ENCODE measurements at places on chromosomes 4 and X.
A peak's percentile ranks its signal among the peaks of the same experiment; 100 is the strongest.

DNA sequence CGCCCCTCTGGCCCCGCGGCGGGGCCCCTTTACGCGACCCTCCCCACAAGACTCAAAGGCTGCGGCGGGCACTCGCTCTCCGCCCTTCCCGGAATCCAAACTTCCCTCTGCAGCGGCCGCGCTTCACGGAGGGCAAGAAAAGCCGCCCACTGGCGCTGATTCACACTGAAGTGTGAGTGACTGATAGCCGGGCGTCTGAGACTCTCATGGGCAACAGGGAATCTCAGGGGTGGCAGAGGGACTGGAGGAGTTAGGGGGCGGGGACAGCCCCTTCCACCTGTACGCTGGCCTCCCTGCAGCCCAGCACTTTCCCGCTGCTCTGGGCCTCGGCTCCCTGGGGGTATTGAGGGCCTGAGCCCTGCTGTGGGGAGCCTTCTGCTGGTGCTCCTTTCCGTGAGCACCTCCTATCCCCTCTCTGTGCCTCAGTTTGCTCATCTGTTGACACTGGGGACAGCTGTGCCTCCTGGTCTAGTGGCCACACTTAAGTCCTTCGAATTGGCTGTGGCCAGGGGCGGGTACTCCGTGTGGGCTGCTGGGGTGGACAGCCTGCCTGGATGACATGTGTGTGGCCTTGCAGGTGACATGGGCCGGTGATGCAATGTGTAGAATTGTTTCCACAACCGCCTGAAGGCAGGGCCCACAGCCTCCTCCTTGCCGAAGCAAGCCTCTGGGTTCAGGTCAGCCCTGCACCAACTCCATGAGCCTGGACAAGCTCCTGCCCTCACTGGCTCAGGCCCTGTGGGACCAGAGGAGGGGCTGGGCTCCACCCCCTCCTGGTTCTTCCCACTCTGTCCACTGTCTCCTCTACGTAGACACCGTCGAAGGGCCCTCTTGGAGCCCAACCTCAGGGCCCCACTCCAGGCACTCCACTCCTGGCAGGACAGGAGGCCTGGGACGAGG is 951 bp downstream of the SH3BP2 start:
- DNase-seq = peak; percentile 57

DNA sequence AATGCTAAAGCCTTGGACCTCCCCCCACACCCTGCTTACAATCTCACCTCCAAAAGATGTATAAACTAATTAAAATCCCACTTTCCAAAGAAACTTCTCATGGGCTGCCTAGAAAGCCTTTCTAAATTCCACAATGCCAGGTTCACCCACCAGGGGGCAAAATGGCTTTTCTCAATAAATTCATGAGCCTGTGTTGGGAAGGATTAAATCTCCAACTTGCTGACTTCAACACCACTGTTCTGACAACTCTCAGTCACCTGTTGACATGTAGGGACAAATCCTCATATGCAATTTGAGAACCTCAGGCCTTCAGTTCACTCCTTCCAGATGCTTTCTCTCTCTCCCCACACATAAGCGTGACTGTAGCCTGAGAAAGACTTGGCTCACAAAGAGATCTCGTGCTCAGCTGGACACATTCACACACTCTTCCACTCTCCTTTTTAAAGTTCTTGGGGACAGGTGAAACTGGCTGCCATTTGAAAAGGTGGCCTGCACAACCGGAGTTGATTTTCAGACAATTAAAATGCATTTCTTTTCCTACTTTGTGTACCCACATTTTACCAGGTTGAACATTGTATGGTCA is 88.6 kb upstream of the PRPS2 start:
- DNase-seq = peak; percentile 47

DNA sequence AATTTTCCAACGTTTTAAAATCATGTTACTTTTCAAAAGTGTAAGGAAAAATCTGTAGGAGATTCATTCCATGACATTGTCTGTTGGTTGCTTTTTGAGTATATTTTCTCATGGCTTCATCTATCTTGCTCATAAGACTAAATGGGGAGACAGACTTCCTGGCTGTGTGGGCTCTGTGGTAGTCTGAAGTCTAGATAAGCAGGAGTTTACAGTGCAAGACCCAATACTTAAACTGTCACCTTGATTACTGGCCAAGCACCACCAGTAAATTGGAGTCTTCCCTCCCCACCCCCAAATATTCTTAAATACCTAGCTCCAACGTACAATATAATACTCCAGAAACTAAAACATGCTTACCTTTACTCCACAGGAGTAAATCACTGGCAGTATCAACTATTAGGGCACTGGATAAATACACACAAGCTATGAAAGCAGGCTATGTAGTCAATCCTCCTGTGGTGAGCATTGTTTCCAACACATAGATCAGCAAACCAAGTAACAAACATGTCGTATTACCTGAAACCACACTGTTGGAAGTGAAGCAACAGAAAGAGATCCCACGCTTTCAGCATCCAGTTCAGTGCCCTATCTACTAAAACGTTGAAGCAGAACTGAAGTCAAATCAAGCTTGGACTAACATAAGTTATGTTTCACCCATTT is 6.2 kb downstream of the HNRNPD start:
- no peak for DNase-seq

DNA sequence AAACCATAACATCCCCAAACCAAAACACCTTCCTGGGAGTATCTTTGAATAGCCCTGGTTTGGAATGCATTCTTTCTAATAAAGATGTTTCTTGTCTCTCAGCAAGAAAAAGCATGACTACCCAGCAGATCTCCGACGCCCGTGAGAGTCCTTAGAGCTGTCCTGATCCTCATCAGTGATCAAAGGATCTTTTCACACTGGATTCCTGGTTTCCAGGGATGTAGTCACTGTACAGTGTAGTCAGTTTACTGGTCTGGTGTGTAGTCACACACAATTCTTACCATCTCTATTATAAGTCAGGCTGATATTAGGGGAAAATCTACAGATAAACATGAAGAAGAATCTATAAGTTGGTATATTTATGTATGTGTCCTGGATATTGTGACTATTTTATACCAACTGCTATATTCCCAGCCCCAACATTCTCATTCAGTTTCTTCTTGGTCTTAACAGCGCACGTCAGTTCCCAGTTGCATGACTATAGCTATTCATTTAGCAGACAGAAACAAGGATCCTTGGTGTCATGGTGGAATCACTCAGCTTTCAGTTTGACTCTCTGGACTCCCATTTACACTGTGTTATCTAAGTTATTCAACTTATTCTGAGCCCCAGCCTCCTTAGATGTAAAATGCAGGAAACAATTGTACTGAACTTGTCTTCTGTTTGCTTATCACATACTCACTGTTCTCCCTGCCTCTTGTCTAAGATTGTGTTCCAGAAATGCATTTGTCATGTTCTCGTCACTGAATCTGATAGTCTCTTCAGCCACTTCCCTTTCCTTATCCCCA is 68.3 kb downstream of the SLIT2 start:
- no peak for DNase-seq

DNA sequence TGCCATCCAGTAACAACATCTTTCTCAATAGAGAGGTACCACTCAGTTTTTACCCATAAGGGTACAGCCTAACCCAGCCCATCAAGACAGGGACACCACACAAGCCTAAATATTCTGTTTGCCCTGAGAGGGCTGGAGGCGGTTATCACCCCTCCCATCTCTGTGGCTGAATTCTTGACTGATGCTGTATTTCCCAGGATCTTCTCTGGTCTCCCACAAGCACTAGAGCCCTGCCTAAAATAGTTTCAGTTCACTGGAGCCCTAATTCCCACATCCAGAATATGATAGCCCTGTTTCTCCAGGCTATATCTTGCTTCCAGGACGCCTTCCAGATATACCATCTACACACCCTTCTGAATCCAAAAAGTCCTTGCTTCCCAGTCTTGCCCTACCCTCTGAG is 91.6 kb upstream of the NMU start:
- no peak for DNase-seq

DNA sequence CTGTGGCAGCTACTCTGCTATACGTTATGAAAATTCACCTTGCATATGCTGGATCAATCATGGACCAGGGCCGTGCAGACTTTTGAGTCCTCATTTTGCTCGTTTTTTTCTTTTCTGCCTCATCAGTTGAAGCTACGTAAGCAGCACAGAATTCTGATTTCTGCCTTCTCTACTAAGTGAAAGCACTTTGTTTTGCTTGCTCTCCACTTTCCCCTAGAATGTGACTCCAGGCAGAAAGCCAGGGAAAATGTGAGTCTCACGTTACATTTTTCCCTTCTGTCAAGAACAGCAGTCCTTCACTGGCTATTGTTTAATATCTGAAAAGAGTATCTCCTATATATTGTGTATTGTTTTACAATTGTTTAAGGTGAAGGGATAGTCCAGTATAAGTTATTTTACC is 1840.1 kb downstream of the PCDH7 start:
- DNase-seq = peak; percentile 42

GRCh38 chr4:77040270-77040669 is 35.5 kb downstream of the CCNI start:
- DNase-seq = no peak

DNA sequence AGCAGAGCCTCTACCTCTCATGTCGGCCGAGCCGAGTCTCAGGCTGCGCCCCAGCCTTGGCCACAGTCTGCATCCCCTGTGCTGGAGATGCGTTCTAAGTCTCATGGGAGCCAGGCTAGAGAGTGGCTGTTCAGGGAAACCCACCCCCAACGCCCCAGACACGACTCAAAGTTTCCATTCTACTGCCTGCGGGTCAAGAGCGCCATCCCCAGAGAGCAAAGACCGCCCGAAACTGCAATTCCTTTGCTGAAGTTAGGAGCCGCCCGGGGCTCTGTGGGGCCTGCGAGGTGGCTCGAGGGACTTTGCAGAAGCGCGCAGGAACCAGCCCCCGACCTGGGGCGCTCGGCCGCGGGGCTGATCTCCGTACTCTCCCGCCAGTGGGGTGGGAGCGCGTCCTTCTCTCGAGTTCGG is 10.0 kb upstream of the ELF4 start:
- peak; percentile 50 for DNase-seq

GRCh38 chr4:105950701-105951100 is 55.4 kb downstream of the NPNT start:
- no peak for DNase-seq

- DNase-seq = no peak
These were observed 409.2 kb downstream of the NKX6-1 start for GRCh38 chr4:84089652-84090437.

DNA sequence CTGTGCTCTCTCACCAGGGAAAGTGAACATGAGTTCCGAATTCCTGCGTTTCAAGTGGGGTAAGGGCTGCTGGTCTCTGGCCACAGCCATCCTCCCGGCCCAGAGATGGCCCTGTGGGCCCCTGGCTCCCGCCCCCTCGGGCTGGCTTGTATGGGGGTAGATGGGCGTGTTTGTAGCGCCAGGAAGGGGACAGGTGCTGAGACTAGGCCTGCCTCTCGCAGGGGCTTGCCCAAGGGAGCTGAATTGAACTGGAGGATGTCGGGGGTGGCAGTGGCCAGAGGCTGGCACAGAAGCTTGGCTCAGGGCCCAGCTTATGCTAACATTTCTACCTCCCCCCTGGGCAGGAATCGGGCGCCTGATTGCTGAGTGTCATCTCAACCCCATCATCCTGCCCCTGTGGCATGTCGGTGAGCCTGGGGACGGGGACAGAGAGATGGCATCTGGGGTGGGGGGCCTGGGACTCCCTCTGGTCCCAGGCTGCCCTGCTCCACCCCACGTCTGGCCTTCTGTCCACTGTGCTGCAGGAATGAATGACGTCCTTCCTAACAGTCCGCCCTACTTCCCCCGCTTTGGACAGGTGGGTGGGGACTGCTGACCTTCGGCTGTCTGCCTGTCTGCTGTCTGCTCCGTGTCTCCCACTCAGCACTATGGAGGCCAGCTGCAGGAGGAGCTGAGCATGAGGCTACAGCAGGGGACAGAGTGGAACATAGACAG is 8.5 kb downstream of the TAFAZZIN start:
- DNase-seq = no peak

DNA sequence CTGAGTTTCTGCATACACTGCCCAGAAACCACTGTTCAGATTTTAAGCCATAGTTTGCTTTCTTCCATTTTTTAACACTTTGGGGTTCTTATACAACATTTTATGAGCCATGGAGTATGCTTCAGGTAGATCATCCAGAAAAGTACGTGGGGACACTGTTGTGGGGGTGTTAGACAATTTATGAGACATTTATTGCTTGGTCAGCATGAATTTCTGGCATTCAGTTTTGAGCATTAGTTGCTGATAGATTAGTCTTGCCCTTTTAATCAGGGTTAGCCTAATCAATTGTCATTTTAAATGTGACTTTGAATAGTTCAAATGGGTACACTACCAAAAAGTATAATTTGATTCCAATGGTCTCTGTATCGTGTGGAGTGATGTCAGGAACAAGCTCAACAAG is 434.9 kb downstream of the GPM6A start:
- no peak for DNase-seq

DNA sequence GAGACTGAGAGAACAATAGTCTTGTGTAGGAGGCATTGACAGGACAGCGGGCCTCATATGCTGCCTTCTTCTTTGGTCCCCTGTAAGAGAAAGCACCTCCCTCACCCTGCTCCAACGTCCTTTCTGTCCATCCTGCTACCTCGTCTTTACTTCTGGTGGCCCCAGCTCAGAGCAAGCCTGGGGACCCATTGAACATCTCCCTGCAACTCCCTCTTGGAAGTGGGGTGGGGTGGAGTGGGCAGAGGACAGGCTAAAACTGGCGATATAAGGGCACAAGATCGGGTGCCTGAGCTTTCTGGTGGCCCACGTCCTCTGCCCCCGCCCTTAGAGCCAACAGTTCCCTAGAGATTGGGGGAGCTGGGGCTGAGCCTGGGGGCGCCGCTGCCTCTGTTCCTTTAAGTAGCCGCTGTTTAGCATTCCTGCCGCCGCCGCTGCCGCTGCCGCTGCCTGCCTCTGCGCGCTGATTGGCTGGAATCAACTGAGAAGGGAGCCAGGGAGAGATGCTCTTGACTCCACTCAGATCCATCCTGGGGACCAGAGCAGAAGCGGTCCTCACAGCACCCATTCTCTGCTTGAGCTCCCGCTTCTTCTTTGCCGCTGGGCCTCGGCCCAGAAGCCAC is at the start of gene DLG3:
Gene DLG3 (plus strand): TSS at position 510 of the 620 bp plus-strand sequence. CDS start 367 bp downstream, outside the sequence.
- peak; percentile 75 for DNase-seq

DNA sequence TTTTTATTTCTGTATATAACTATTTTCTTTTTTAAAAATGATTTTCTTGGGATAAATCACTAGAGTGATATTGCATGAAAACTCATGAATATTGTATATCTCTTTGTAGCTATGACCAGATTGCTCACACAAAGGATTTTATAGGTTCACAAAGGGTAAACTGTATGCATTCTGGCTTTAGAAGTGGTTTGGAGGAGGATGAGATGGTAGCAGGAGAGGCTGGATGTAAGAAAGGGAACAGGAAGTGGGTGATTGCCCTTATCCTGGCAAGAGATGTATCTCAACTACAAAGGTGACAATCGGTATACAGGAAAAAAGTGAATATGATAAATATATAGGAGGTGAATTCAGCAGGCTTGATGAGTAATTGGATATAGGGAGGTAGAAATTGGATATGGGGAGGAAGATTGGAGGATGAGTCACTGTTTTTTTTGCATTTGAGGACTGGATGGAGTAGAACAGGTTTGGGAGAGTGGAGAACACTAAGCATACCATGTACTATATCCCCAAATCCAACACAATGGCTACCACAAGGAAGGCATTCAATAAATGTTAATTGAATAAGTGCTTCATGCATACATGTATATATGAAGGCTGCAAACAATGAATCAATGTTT is 9.9 kb downstream of the FGG start:
- peak; percentile 70 for DNase-seq

GRCh38 chrX:112025753-112026152 is 56.8 kb downstream of the TRPC5 start:
- no peak for DNase-seq
